ENCODE measurements at places on chromosomes 11 and 22.

DNA sequence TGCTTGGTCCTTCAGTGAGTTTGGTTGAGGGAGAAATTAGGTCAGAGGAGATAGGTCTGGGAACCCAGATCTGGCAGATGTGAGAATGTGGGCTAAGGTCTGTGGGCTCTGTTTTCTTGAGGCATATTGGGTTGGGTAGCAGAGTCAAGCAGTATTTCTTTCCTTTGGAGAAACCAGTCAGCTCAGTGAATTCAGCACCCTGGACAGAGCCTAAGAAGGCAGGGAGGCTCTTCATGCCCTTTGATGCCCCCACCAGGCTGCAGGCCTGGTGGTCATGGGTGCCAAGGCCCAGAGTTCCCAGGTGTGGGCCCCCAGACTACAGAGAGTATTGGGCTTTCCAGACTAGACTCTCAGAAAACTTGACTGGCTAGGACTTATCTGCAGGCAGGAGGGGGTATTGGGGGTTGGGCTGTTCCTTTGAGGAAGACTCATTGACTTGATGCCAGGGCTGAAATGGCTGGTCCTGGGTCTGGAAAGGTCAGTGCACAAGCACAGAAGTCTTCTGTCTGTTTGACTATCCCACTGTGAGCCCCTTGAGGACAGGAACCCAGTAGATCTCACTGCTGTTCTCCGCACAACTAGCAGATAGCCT lies 45.3 kb upstream of the NECTIN1 start:
- no peak for DNase-seq

- no peak for DNase-seq
Measured at GRCh38 chr11:116517584-116517983, 255.2 kb downstream of the BUD13 start.

- DNase-seq, result no peak
Measured at GRCh38 chr11:290621-291231, 1.8 kb downstream of the PGGHG start.

DNA sequence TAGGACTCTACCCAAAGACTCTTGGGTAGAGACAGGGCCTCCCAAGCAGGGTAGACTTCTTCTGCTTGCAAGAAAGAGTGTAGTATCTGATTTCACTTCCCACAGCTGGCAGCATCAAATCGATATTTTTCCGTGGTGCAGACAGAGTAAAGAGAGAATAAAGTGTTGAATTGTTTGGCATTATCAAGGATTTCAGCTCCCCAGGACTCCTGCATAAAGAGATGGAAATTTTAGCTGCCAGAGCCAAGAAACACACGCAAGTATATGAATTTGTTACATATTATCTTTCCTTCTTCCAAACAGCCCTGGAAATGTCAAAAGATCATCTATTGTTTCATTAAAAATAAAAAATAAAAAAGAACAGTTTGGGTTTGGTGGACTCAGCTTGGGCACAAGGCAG lies 136.8 kb downstream of the PKNOX2 start:
- DNase-seq, result no peak

DNA sequence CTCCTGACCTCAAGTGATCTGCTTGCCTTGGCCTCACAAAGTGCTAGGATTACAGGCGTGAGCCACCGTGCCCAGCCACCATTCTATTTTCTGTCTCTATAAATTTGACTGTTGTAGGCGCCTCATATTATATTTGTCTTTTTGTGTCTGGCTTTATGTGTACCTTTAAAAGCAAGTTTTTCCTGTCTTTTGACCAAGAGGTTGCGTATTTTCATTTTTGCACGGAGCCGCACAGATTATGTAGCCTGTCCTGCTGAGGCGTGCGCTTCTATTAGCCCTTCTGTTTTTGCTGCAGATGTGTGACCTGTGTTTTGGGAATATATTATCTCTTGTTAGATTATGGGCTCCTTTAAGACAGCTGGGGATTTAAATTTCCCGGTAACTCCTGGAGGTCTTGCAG lies 40.4 kb upstream of the WEE1 start:
- DNase-seq, result no peak

GRCh38 chr11:88414981-88415413 lies 77.5 kb upstream of the CTSC start:
- no peak for DNase-seq

DNA sequence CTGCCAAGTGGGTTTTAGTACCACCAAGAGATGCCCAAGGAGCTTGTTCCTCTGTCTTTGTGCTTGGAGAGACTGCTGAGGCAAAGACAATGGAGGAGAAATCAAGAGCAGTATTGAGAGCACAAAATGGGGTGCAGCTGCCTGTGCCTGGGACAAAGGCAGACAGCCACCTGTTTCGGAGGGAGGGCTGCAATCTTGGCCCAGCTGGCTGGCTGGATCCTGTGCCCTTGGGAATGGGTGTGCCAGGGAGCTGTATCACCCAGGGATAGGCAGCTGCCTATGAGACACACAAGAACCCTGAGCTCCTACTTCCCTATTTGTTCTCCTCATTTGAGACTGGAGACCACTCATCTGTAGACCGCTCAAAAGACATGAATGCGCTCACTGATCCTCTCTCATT lies 23.3 kb upstream of the CHRM4 start:
- DNase-seq, result no peak

DNA sequence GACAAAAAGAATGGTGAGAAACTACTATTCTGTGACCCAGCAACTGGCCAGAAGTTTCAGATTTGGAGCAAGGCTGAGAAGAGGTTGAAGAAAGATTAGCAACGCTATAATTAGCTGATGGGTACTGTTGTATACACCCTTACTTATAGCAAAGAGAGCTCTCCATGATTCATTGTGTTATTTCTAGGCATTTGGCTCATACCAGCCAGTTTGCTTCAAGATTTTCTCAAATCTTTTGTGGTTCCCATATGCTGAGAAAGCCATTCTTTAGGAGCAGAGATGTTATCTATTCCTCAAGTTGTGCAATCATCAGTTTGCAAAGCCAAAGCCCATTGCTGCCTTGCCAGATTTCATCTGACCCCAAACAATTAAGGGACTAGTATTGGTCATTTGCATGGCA lies 179.4 kb downstream of the ETS1 start:
- no peak for DNase-seq

GRCh38 chr22:26054841-26055605 lies 114.2 kb upstream of the SEZ6L start:
- no peak for DNase-seq

GRCh38 chr11:120040151-120040840 lies 97.6 kb downstream of the TRIM29 start:
- no peak for DNase-seq

DNA sequence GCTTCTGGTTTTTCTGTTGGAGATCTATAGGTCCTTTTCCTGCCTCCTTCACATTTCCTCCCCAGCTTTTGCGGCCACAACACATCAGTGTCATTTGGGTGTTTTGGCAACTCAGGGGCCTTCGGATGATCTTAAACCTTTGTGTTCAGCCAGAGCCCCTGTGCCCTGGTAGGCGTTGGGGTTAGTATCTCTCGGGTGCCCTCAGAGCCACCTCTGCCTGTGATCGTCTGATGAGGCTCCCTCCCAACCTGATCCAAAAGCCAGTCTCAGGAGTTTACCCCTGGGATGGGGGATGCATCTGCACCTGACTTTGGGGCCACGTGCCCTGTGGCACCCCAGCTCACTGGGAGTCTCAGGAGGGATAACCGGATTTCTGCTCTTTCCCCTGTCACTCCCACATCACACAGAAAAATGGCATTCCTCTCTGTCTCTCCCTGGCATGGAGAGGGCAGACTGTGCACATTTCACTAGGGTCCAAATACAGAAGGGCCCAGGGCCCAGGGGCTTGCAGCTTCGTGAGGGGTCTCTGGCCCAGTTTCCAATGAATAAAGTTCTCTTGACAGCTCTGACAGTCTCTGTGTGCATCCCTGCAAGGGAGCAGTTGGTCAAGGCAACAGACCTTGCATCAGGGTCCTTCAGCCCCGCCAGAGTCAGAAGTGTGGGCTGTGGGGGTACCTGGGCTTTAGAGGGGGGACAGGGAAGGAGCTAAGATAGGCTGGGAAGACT lies 2.6 kb downstream of the RNF26 start:
- DNase-seq, result no peak

DNA sequence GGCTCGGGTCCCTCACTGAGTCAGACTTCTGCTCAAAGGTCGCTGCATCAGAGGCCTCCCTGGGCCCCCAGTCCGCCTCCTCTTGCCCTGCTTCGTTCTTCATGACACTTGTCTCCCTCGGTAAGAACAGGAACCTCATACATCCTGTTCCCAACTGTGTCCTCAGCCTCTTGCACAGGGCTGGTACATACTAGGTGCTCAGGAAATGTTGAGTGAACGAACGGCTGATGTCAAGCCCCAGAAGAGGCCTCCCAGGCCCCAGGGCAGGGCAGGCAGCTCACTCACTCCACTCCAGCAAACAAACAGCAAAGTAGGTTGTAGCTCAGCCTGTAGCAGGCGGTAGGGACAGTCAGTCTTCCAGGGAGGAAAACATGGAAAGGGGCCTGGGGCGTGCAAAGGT lies 17.2 kb downstream of the SYNGR1 start:
- DNase-seq, result no peak

GRCh38 chr22:44925465-44926123 lies 84.2 kb downstream of the PHF21B start:
- DNase-seq, result no peak

GRCh38 chr11:120430146-120430545 lies 81.4 kb upstream of the GRIK4 start:
- DNase-seq, result no peak

- no peak for DNase-seq
Measured at GRCh38 chr11:116420770-116421528, 351.8 kb downstream of the BUD13 start.

GRCh38 chr11:8812438-8812837 lies 98.6 kb upstream of the AKIP1 start:
- DNase-seq, result no peak

DNA sequence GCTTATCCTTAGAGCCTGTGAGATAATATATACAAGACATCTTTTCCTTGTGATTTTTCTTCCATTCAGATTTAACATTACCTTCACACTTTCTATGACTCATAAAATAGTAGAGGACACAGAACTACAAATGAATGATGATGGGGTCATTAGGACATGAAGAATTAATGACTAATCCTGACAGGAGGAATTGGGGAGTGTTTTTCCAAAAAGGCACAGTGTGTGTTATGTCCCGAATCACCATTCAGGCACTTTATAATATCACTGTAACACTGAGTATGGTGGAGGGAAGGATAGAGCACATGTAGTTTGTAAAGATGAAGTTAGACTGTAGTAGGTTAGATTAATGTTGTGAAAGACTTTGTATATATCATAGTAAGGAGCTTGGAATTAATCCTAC lies 391.3 kb downstream of the JRKL start:
- no peak for DNase-seq

GRCh38 chr11:95338430-95338991 lies 107.5 kb upstream of the SESN3 start:
- no peak for DNase-seq

DNA sequence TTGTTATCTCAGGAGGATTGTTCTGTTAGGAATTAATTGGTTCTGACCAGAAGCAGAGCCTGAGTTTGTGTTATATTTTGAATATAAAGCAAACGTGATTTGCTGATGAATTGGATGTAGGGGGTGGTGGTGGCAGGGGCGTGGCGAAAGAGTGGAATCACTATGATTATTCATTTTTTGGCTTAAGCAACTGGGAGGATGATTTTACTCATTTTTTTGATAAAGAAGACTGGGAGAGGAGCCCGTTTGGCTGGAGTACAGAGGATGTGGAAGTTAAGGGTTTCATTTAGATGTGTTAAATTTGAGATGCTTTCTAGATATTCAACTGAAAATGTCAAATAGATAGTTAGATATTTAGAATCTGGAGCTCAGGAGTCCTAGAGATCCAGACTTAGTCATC lies 83.4 kb upstream of the MYO18B start:
- no peak for DNase-seq

DNA sequence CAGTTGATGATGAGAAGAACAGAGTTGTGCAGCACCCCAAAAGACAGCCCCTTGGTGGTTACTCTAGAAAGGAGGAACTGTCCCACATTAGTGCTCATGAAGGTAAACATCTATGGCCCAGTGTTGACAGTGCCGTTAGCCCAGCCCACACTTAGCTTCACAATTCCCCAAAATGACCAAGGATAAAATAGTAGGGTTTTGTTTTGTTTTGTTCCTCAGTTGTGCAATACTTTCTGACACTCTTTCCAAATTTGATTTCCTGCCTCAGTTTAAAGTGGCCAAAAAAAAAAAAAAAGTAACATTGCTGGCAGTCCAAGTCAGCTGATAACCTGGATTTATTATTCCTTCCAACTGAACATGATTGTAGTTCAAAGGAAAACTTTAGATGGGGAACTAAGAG lies 269.4 kb downstream of the TMEM135 start:
- no peak for DNase-seq

DNA sequence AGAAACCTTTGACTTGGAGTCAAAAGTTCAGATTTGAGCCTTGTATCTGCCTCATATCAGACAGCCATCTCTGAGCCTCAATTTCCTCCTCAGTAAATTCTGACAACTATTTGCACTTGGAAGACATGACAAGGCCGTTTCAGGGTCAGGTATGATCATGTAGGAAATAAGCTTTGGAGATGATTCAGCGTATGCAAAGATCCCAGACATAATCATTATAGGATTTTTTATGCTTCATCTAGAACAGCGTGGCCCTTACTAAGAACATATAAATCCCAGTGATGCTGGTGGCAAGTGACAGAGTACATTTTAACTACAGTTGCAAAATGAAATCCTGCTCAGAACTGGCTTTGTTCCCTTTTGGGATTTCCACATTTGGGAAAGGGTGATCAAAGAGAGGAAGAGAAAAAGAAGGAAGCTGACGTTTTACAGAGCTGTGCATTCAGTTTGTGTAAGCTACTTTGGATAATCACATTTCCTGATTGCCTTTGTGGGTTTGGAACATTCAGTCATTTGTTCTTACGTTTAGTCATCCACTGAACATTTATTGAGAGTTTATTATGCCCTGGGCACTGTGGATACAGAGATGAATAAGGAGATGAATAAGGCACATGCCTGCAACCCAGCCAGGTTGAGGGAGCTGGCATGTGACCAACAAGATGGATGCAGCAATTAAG lies 81.9 kb upstream of the HEPHL1 start:
- DNase-seq, result no peak

- no peak for DNase-seq
Measured at GRCh38 chr22:41933411-41934177, 7.0 kb upstream of the TNFRSF13C start.

DNA sequence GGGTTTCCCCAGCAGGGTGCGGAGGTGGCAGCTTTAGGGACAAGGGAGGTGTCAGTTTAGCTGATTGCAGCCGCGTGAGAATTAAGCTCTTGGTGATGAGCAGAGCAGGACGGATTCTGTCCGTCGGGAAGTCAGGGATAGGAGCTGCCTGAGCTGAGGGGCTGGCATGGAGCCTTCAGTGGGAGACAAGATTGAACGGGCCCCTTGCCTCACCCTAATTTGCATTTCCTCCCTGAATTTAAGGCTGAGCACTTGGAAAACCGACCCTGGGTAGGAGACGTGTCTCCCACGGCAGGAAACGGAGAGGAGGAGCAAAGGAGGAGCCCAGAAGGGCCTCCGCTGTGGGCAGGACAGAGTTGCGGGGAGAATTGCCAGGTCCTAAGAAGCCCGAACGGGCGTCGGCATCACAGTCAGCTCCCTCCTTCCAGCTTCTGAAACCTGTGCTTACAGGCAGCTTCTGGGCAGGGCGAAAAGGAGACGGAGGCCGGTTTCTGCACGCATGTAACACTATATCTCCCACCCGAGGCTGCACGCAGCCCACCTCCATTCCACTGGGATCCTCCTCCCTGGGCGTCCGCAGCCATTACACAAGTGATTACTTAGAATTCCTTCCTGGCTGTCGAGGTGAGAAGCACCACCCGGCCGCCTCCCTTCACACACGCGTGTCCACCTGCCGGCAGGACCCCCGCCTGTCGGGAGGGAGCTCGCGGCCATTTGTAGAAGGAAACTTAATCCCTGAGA lies 345.8 kb downstream of the BRD1 start:
- no peak for DNase-seq

All from activated CD4-positive, alpha-beta T cell treated with anti-CD3 and anti-CD28 coated beads, Interleukin-2, amount 50 U/mL, for 4 hours (primary cell).